ENCODE measurements at places on chromosomes 7 and 10.

DNA sequence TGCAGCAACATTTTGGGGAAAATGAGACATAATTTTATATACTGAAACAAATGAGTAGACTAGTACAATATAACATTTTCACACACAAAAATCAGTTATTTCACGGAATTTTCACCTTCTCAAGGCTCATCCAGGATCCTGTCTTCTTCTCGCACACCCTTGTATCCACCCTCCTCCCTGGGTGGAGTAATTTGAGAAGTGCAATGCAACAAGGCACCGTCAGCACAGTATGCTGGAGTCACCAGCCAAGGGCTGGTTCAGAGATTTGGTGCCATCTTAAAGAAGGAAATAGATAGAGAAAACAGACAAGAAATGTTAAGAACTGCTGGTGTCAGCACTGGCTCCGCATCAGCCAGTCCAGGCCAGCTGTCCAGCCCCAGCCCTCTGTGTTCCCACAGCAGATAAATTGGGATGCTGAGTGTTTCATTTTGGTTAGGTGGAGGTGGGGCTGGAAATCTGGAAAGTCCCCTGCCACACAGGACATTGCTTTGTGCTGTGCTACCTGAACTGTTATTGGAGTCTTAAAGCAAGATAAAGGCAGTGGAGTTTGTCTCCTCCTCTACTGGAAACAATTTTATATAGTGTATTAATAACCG lies 176.1 kb downstream of the ABCA13 start:
- no peak overlapping the region for H3K4me3 ChIP-seq
- H3K4me1 ChIP-seq = no peaks in the 10 kb centered on the region
- no peak overlapping the region for H3K27ac ChIP-seq
- H3K27me3 ChIP-seq = no peaks in the 10 kb centered on the region

DNA sequence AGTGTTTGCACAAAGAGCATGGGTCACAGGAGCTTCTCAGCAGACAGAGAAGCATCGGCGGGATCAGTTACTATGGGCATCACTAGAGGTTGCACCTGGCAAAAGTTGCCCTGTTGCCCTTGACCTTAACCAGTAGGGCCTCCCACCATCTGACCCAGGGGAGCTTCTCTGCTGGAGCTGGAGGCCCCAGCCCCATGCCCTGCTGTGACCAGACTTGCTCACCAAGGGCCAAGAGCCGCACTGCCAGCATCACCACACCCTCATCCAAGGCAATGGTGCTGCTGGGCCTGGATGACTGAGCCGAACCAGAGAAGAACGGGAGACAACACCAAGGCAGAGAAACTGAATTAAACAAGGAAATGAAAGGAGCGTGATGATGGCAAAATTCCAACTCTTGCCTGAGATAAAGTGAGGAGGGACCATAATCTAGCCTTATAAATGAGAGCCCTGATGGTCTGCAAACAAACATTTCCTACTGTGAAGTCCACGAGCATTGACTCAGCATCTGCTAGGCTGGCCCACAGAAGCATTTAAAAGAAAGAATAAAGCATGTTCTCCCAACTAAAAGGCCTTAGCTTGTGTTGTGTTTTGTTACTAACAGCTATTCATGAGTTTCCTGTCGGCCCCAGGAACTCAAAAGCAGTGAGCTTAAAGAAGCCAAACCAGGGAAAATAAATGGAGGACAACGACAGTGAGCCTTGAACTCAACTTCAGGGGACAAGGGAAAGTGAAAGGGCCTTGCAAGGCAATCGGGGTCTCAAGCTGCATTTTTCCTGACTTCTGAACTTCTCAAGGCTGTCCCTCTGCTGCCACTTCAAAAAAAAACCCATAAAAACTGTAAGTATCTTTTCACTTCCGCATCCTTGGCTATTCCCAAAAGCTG lies 60.4 kb downstream of the AFAP1L2 start:
- H3K27me3 ChIP-seq = no peaks in the 10 kb centered on the region
- DNase-seq = peak; percentile 36
- H3K36me3 ChIP-seq = no peaks in the 10 kb centered on the region
- peaks cover 4% of the 10 kb centered on the region for H3K4me1 ChIP-seq
- H3K27ac ChIP-seq = no peak overlapping the region

DNA sequence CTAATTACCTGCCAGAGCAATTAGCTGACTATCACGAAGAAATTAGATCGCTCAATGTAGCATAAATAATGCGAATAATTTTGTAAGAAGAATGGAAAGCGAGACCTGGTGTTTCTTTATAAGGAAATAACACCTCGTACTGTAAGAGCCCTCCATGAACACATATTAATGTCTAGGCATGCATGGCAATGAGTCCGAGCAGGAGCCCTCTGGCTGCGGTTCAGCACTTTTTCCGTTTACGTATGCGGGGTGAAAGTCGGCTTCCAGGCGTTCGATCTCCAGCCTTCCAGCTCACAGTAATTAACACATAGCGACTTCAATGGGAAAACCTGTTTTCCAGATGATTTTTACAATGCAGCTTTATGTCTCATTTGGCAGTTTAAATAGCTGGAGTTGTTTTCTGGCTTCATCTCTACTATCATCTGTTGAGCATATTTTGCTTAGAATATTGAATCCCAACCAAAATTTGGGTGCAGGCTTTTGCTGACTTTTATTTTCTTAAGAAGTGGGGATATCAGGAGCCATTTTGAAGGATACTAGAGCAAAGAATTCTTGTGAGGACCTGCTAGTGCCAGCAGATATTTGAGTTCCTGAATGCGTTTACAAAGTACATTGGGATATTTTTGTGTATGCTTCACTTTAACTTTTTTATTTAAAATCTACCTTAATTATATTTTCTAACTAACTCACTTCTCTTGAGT lies 7.2 kb upstream of the SP8 start:
- H3K4me1 ChIP-seq = peaks cover 2% of the 10 kb centered on the region
- H3K27me3 ChIP-seq = peaks cover 44% of the 10 kb centered on the region
- no peak overlapping the region for H3K4me3 ChIP-seq
- no peaks in the 10 kb centered on the region for H3K36me3 ChIP-seq
- DNase-seq = no peak

- no peak overlapping the region for H3K4me3 ChIP-seq
- peaks cover 25% of the 10 kb centered on the region for H3K4me1 ChIP-seq
- H3K27me3 ChIP-seq = no peaks in the 10 kb centered on the region
- DNase-seq = peak; percentile 67
These were observed 1.0 kb upstream of the AVPI1 start for GRCh38 chr10:97687785-97688781.

DNA sequence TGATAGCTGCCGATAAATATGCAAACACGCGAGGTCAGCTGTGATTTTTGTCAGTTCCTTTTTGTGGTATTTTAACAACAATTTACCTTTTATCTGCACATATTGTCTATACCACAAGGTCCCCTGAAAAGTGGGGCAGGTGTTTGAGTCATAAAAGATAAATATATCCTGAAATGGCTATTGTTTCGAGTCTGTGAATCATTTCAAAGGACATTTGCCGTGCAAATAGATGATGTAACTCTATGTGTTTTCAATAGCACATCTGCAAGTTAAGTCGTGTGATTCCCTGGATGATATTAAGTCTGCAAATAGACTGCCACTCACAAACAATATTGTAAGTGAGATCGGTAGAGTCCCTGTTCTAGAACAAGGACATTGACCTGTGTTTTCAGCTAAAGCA lies 193.0 kb upstream of the PITRM1 start:
- H3K4me3 ChIP-seq = no peak overlapping the region
- no peaks in the 10 kb centered on the region for H3K4me1 ChIP-seq
- no peak overlapping the region for H3K27ac ChIP-seq
- H3K27me3 ChIP-seq = no peaks in the 10 kb centered on the region
- no peaks in the 10 kb centered on the region for H3K36me3 ChIP-seq

Data from fibroblast of lung (primary cell).